ENCODE measurements at places on chromosomes 7 and 10. TPM values are rescaled to one million over a fixed set of nuclear protein-coding genes. Genes with fewer than 3 reads are reported as not detected.

Gene CYP26A1
- total RNA-seq: 0.17 TPM

Gene AGBL3
- total RNA-seq: 1.9 TPM

- DNase-seq: no peak
Measured at GRCh38 chr7:131076711-131077181, 250.9 kb upstream of the MKLN1 start.

DNA sequence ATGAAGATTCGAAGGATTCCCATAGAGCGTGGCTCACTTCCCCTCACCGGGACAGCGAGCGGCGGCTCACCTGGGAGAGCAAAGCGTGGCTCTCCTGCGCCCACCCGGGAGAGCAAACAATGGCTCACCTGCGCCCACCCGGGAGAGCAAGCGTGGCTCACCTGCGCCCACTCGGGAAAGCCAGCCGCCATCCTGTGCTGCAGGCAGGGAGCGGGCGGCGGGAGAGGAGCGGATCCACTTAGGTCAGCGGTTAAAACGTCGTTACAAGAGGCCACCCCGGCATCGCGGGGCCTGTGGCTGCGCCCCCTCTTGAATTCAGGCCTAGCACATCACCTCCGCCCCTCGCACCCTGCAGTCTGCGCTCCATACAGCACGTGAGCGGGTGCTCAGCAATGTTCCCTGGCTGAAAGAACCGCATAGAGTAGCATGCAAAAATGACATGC lies 461 bp upstream of the FIGNL1 start:
- DNase-seq: no peak

DNA sequence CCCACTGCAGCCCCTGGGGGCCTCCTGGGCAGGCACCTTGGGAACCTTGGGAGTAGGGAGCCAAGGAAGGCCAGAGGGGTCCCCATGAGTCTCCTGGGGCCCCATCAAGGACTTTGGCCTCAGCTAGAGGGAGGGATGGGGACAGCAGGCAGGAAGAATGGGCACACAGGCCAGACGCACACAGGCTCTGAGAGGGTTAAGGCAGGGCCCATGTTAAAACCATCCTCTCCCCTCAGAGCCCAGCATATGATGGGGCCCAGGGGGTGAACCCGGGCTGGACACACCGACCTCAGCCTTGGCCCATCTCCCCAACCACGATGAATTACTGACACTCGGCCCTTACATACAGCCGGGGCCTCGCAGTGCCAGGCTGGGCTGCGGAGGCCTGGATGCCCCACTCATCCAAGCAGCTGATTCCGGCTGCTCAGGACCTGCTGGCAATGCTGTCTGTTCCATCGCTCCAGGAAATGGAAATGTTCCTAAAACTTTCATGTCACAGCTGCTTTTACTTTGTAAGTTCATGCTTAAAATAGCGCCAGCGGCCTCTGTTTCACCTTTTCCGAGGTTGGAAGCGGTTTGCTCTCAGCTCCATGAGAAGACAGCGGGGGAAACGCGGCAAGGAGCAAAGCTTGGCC lies 17.3 kb upstream of the INPP5A start:
- DNase-seq: no peak

DNA sequence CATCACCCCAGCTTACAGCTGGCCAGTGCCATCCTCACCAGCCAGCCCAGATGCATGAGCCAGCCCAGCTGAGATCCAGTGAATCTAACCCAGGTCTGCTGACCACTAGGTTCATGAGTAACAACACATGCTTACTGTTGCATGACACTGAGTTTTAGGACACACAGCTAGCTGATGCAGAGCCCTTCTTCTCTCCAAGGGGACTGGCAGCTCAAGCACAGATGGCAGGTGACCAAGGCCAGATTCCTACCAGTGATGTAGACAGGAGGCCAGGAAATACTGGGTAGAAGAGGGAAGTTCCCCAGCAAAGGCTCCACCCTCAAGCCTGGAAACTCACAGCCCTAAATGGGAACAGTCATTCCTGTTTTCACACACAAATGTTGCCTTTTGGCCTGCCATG lies 236.6 kb downstream of the GRID1 start:
- no peak for DNase-seq

Gene CTNNA3
- 0.32 TPM for total RNA-seq

- DNase-seq: no peak
Measured at GRCh38 chr10:115063701-115064658, 29.2 kb upstream of the ATRNL1 start.

- DNase-seq: no peak
Measured at GRCh38 chr10:113176652-113177155, 226.7 kb downstream of the TCF7L2 start.

Gene AMZ1
- total RNA-seq: not detected

DNA sequence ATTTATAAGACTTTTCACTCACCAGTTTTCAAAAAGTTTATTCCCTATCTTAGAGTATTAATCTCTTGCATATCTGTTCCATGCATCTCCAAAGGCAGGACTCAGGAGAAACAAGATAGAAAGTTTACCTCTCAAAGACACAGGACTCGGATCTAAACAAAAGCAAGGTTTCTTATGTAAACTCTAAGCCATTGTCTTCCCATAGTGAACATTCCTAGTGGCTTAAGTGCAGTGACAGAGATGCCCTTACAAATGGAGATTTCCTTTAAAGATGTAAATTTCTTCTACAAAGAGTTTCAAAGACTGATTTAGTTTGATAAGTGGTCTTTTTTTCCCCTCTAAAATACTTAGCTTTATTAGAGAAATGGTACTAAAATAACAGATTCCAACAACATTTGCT lies 209.8 kb downstream of the ACTR3B start:
- DNase-seq: no peak

- no peak for DNase-seq
Measured at GRCh38 chr7:3598854-3599253, 297.8 kb downstream of the SDK1 start.

GRCh38 chr7:33760834-33761233 lies 144.5 kb upstream of the BMPER start:
- DNase-seq: no peak

DNA sequence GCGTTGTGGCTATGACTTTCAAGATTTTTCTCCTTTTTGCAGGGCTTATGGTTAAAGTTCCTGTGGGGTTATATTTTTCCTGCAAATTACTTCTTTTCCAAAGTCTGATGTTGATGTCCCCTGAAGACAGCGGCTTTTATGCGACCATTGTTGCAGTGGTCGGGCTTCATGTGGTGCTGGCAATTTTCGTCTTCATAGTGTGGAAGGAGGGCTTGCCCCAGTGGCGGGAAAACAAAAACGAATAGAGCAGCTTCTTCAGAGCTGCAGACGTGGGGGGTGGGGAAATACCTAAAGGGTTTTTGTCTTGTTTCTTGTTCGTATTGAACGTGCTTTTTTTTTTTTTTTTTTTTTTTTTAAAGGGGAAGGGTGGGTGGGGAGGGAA lies 53.8 kb downstream of the MCMBP start:
- no peak for DNase-seq

Gene PIK3CG
- total RNA-seq: 0.05 TPM

DNA sequence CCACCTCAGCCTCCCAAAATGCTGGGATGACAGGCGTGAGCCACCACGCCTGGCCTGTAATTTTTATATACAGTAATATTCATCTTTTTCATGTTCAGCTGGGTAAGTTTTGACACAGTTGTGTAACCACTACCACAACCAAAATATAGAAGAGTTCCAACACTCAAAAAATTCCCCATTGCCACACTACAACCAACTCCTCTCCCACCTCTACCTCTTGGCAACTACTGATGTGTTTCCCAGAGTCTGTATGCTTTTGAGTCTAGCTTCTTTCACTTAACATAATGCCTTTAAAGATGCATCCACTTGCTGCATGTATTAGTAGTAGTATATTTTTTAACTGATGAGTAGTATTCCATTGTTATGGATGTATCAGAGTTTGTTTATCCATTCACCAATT lies 90.7 kb downstream of the SRPK2 start:
- no peak for DNase-seq

GRCh38 chr7:87375662-87376435 lies 30.4 kb downstream of the CROT start:
- DNase-seq: no peak

DNA sequence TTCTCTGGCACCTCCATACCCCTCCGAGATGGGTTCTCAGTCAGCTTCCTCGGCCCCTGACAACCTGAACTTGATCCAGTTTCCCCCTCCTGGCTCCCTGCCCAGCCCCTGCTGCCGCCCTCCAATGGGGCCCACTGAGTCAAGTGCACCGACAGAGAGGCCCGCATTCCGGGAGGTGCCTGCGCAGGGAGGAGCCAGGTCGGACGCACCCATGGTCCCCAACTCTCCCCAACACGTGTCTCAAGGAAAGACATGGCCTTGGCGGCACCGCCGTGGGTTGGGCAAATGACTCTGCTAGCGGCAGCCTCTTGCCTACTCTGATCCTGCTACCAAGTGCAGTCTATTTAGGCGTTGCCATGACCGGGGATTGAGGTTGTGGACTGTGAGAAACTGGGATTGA lies 275.3 kb downstream of the SNX13 start:
- DNase-seq: no peak

- no peak for DNase-seq
Measured at GRCh38 chr10:129380279-129380678, 86.8 kb upstream of the MGMT start.

DNA sequence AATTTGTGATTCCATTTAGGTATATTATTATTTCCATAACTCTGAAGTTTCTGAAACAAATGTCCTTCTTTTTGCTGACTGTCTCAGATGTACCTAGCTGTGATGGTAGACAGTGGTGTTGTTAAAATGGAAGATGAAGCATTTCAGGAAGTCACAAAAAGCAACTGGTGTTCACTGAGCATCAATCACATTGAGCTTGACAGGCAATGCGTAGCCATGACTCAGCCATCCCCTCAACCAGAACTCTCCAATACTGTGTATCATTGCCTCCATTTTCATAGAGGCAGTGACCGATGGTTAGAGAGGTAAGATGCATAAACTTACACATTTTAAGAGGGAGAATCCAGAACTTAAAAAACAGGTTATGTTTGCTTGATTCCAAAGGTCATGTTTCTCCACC lies 434.0 kb downstream of the INHBA start:
- no peak for DNase-seq

Gene SPOCK2
- total RNA-seq: 1.1 TPM

DNA sequence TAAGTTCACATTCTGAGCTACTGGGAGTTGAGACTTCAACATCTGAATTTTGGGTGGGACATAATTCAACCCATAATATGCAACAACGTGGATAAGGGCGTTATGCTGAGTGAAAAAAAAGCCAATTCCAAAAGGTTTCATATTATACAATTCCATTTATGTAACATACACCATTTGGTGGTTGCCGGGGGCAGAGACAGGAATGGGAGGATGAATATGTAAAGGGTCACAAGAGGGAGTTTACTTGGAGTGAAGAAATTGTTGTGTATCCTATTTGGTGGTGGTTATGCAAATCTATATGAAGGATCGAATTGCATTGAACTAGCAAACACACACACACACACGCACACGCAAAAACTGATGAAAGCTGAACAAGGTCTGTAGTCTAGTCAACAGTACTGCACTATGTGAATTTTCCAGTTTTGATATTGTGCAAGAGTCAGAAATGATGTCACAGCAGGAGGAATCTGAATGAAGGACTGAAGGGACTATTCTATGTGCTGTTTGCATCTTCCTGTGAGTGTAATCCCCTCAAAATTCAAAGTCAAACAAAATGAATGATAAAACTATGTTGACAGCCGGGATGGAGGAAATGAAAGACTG lies 249.2 kb upstream of the HABP2 start:
- DNase-seq: no peak

Gene CROT
- 0.07 TPM for total RNA-seq

Gene HSPA14
- total RNA-seq: 19.9 TPM

DNA sequence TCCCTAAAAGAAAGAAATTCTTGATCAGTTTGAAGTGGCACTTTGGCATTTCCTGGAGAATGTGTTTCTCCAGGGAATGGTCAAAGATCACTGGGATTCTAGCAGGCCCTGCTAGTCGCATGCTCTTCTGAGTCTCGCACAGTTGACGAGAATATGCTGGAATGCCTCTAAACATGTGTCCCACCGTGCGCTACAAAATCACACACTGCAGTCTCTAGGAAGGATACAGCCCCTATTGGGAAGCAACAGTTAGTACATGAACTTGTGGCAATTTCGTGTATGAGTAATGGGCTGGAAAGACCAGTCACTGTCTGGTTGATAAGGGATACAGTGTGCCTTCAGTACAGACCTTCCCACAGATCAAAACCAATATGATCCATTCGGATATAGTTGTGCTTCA lies 257.9 kb downstream of the PRPF18 start:
- DNase-seq: no peak

- no peak for DNase-seq
Measured at GRCh38 chr10:133013463-133013862, 71.1 kb upstream of the CFAP46 start.

All from HCT116 (cell line).